Activated CD8-positive, alpha-beta memory T cell treated with anti-CD3 and anti-CD28 coated beads for 4 hours (primary cell): ENCODE measurements at places on chromosomes 5 and 9.
A peak's percentile ranks its signal among the peaks of the same experiment; 100 is the strongest.

GRCh38 chr5:164203581-164204225 lies 698.3 kb downstream of the MAT2B start:
- no peak for DNase-seq

GRCh38 chr9:112864403-112864802 lies 26.3 kb downstream of the SLC46A2 start:
- DNase-seq, result no peak

DNA sequence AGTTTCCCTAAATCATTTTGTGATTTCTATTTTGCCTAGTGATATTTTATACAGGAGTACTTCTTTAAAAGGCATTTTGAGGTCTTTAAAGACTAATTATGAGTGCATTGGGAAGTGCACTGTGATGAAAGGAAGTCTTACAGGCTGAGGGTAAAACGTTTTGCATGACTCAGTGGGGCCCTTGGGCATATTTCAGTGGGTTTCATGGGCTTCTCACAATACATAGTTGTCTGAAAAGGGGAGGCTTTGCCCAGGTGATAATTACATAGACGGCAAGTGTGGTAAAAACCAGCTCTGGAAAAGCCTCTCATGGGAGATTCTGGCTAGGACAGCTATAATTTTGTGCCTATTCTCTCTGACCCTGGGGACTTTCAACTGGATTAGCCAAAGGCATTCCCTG lies 387.2 kb downstream of the ARHGEF28 start:
- DNase-seq, result no peak

GRCh38 chr5:124398460-124398859 lies 348.0 kb downstream of the ZNF608 start:
- no peak for DNase-seq

- no peak for DNase-seq
Measured at GRCh38 chr9:107945493-107945892, 455.9 kb upstream of the KLF4 start.

GRCh38 chr9:7176561-7176960 lies 418.8 kb downstream of the KDM4C start:
- no peak for DNase-seq

- DNase-seq, result no peak
Measured at GRCh38 chr9:131278702-131279111, 2.4 kb upstream of the FAM78A start.

- DNase-seq, result no peak
Measured at GRCh38 chr5:107218457-107219193, 452.1 kb downstream of the EFNA5 start.

DNA sequence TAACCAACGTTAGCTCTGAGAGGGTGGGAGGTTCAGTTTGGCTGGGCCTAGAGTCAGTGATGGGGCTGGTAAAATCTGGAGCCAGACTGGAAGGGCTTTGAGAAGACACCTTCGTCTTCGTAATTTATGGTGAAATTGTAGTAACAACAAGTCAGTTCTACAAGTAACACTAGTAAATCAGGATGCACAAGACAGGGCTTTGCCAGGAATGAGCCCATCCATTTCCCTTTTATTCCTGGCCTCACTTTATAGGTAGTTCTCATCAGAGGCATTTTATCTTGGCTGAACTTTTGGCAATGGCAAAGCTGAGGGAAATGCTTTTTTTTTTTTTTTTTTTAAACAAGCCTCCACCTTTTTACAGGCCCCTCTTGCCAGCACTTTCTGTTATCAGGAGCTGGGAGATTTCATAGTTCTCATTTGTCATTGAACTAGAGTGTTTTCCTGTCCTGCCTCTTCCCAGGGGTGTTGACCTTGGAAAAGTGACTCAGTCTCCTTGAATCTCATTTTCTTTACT lies 110.5 kb upstream of the KLF4 start:
- no peak for DNase-seq

- peak; percentile 33 for DNase-seq
Measured at GRCh38 chr9:99824378-99825171, 2.9 kb downstream of the NR4A3 start.

DNA sequence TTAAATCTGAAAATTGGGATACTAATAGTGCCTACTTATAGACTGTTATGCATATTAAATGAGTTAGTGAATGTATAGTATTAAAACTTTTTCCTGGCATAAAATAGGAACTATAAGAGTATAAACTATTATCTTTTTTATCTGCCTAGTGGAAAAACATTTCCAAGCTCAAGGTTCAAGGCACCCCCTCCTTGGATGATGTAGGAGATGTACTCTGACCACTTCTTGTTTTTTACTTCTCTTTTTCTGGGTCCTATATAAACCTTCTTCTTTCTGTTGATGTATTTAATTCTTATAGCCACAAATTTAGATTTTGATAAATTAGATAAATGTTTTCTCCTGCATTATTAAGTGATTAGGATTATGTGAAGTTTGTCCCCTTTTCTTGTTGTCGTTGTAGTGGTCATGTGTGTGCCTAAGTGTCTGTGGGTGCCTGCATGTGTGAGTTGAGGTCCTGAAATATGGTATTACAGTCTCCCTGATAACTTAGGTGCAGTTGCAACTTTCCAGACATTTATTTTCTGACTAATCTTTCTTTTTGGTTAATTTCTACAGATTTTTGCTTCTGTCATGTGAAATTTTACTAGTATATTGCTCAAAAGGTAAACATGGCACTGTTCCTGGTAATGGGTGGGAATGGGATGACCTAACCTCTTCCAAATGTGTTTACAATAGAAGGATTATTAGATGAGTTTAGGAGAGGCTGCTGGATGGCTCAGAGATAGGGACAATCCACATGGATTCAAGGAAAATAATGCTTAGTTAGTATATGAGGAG lies 160.8 kb upstream of the CDKN2B start:
- no peak for DNase-seq

DNA sequence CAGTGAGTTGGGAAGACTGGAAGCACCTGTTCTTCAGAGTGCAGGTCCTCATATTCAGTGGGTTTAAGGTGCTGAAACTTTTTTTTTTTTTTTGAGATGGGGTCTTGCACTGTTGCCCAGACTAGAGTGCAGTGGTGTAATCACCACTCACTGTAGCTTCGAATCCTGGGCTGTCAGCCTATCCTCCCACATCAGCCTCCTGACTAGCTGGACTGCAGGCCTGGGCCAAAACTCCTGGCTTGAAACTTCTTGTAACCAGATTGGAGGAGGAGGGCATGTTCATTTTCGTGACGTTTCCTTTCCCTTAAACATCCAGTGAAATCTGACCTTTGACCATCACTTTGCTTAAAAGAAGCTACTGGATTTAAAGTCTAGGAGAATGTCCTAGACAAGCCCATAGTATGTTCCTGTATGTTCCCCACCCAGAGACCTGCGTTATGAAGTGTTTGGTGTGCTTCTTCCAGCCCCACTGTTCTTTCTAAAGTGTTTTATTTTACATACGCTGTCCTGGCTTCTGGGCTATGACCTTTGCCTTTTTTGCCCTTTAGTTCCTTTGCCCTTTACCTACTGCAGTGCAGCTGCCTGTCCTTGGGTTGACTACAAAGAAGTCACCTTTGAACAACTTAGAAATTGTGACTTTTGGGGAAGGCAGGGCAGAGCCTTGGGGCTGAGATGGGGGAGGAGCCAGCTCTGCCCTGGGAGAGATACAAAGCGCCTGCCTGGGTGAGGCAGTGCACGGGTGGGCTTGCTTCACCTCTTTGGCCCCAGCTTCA lies 18.4 kb downstream of the TENT4A start:
- DNase-seq, result no peak

DNA sequence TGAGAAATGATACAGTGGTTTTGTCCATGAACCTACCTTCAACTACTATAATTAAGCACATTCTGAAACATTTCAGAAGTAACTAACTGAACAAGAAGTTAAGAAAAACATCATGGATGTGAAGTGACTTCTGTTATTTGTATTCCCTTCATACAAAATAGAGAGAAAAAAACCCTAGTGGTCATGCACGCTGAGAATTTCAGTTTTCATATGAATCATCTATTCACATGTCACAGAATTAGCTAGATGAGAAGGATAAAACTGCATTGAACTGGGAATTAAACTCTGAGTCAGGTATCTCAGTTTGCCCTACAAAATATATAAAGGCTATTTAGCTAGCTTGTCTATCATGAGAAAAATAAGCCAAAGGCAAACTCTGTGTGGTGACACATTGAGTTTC lies 451.8 kb upstream of the FTMT start:
- no peak for DNase-seq

DNA sequence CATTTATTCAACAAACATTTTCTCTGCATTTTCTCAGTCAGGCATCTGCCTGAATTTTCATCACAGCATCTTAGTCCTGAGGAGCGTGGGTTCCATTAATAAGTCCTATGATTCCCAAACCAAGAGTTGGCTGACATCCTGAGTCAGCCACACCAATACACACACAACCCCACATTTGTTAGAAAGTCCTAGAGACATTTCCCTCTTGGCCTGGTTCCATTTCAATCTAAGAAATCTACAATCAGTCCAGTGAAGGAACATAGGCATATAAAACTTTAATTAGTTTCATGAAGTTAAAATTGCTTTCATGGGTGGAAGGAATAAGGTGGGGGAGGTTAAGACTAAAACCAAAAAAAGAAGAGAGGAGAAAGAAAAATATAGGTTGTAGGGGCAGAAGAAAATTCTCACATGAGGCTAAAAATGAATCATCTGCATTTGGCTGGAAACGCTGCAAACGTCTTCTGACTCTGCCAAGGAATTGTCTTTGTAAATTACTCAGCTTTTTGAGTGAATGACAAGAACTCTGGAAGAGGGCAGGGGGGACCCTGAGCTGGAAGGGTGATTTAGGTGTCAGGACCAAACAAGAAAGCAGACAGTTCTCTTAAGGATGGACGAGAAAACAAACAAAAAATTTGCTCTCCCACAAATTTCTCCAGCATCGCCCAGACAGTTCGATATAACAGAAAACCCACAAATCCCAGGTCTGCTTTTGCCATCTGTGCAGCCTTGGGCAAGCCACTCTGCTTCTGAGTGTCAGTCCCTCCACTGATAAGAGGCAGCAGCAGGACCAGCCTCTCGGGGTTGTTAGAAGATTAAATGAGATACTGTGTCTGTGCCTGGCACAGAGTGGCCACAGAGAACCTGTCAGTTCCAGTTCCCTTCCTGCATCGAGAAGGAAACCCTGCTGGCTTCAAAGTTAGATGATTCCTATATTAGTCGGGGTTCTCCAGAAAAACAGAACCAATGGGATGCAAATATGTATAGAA lies 289.7 kb downstream of the CDK5RAP2 start:
- no peak for DNase-seq

DNA sequence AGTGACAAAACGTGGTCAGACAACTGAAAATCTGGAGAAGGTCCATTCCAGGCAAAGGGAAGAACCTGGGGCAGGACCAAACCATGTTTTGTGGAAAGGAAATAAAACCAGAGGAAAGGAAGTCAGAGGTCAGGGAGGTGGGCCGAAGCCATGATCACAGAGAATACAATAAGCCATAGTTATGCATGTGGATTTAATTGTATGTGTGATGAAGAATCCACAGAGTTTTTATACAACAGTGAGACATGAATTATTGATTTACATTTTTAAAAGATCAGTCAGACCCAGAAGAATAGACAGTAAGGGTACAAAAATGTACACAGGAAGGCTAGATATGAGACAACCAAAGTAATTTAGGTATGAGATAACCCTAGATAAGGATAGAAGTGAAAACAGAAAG lies 20.8 kb downstream of the TTC33 start:
- DNase-seq, result no peak

GRCh38 chr9:129826344-129826743 lies 2.4 kb upstream of the TOR1A start:
- DNase-seq, result no peak

GRCh38 chr9:120934281-120934680 lies 7.7 kb upstream of the TRAF1 start:
- DNase-seq, result no peak

- DNase-seq, result no peak
Measured at GRCh38 chr5:74919487-74919886, 53.3 kb upstream of the FAM169A start.

- no peak for DNase-seq
Measured at GRCh38 chr5:117614408-117614807, 1039.8 kb upstream of the SEMA6A start.

GRCh38 chr5:111930905-111931461 lies 174.0 kb upstream of the NREP start:
- DNase-seq, result no peak

- DNase-seq, result no peak
Measured at GRCh38 chr5:26487553-26487952, 550.8 kb downstream of the CDH9 start.

DNA sequence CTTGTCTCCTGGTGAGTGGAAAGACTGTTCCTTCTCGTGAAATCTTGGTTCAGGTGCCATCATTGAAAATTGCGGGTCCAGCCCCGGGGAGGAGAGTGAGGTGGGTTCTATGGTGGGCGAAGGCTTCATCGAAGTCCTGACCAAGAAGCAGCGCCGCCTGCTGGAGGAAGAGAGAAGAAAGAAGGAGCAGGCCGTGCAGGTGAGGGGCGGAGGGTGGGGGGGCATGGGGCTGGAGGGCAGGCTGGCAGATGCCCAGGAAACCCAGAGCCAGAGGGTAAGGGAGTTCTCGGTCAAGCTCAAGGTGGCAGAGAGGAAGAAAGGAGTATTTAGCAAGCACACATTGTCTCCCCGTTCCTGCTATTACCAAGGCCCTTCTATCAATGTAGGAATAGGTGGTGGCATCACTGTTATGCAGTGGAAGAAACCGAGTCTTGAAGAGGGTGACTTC lies 24.3 kb upstream of the POMT1 start:
- peak; percentile 20 for DNase-seq

DNA sequence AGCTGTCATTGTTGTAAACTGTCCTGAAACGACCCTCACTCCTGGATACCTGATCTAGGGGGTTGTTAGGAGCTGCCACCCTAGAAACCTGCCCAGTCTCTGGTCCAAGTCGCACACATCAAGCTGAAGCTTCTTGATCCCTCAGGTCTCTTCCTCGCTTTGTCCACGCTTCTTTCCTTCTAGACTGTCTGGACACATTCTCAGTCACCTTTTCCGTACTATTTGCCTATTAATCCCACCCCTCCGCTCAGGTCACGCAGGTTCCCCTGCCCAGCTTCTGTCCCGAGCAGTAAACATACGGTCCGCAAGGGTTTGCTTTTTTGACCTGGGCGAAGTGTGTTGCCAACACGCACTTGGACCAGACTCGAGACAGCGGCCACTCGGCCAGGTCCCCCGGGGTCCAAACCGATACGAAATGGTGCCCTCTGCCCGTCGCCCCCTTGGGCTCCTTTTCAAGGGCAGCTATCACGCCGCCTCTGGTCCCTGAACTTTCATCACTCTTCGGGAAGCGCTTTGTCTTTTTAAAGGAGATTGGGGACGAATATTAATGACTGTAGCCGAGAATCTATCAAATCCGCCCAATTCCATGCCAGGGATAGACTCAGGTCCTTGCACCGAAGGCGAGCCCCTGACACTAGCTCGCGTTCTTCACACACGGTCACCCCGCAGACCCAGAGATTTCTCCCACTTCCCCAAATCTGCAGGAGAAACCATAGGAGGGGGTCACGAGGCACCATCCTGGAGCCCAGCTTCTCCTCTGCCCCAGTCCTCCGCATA lies 814 bp downstream of the PLCXD3 start:
- no peak for DNase-seq

DNA sequence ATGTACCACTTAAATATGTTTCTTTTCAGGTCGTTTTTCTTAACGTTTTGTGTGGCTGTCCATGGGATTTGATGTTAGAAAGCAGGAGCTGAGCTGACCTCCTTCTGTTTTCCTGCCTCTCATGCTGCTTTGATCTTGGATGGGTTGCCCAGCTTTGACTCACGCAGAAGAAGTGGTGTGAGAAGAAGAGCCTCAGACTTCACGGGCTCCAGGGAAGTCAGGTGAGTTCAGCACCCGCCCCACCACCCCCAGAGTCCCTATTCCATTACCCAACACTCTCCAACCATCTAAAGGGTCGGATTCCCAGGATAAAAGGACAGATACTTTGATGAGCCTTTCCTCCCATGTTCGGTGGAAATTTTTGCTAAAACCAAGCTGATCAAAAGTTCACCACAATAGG lies 373.4 kb downstream of the IRX2 start:
- DNase-seq, result no peak

- DNase-seq, result no peak
Measured at GRCh38 chr9:20621471-20622329, 599 bp downstream of the MLLT3 start.
